KBM-7 (cell line): ENCODE measurements at places on chromosomes 6 and 20.

DNA sequence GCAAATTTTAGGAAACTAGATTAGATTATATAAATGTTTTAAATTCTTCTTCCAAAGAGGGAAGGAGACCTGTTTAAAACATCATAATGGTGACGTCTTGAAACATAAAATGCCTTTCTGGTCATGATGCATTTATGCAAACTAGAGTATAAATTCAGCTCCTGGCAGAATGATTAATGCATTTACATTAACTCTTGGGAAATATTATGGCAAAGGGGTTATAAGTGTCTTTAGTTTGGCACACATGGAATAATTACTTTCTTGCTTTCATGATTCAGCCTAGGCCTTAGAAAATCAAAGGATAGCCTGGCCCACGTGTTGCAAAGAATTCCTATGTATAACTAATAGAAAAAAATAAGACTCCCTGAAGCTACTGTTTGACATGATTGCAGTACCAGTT, 639.2 kb downstream of the RFPL4B start:
- DNase-seq, result no peak

- no peak for DNase-seq
Observed at GRCh38 chr6:107354451-107354850, 104.9 kb downstream of the PDSS2 start.

DNA sequence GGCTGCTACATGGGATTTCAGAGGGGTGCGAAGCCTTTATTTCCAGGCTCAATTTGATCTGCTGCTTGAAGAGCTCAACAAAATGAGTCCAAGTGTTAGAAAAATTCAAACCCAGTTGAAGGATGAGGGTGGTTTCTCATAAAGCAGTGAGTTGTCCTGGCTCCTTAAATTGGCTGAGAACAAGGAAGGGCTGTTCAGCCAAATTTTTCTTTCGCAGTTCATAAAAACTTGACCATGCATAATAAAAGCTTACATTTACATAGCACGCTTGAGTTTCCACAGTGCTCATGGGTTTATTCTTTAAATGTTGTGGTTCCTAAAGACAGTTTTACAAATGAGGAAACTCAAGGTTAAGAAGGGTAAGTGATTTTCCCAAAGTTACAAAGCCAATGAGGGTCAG, 174.4 kb upstream of the FOXA2 start:
- DNase-seq, result no peak

- DNase-seq, result no peak
Observed at GRCh38 chr6:35473075-35473849, 5.1 kb downstream of the RPL10A start.

DNA sequence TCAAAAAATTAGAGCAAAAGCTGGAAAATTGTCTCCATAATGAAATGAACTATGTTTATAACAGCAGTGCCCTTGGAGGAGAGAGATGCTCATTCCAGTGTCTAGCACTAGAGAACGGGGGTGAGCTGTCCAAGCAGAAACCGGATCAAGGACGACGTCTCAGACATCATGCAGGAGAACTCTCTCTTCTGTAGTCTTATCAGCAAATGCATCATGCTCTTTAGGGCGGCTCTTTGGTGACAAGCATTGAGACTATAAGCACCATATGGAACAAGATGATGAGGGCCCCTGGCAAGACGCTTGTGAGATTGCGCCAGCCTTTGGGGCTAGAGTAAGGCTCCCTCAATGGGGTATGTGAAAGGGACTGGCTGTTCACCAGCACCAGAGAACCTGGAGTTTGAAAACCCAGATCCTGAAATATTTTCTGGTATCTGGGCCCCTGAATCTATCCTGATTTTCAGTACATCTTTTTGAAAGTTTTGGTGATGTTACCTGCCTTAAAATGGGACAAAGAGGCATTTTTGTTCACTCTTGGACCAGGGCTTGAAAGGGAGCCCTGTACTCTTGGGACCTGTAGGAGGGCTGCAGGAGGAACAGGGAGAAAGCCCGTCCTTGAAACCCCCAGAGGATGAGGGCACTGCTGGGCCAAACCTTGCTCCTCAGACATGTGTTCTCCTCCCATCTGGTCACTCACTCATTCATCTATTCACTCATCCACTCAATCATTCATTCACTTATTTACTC, 127.6 kb downstream of the TTLL2 start:
- DNase-seq, result no peak

GRCh38 chr6:1031720-1032119, 280.2 kb upstream of the FOXQ1 start:
- no peak for DNase-seq

- DNase-seq, result no peak
Observed at GRCh38 chr6:109767961-109768360, 76.9 kb downstream of the FIG4 start.

DNA sequence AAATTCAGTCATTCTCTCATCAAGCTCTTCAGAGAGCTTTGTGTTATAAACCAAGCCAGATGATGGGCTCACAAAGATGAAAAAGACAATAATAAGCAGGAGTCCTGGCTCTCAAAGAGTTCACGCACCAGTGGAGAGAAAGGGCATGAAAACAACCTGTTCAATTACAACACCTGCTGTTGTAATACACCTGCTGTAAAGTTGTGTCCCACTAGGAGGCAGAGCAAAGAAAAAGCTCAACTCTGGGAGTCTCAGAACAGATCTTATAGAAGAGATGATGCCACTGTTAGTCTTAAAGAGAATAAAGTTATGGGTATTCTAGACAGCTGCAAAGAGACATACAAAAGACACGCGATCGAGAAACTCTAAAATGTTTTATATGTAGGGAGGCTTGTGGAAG, 100.6 kb downstream of the DCDC2 start:
- no peak for DNase-seq

DNA sequence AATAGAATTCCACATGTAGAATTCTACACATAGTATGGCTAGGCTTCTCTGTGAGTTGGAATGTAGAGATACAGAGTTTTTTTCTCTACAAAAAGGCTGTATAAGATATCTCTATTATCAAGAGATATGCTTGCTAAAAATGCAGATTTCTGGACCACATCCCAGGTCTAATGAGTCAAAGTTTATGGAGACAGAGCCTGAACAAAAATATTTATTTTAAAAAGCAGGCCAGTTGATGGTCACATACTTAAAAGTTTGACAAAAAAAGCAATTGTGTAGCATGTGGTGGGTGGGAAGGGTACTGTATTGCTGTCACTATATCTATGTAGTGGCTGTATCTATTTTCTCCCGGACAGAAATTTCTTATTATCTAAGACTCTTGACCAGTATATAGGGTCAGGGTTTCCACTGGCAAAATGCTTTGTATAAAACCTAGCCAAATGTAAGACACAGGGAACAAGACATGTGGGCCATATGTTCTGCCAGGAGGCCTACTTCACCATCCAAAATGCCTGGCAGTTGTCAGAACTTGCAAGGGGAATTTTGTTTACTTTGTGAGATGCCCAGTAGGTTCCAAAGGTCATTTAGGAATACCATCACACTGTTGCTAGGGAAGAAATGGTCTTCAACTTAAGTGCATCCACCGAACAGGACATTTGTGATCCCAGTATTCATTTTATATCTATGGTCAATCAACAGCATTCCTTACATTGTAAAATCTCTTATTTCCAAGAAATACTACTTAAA, 60.6 kb downstream of the SHPRH start:
- DNase-seq, result no peak

GRCh38 chr20:23129266-23129665, 43.1 kb upstream of the CD93 start:
- no peak for DNase-seq

- no peak for DNase-seq
Observed at GRCh38 chr20:62350098-62350628, 16.9 kb downstream of the LAMA5 start.

- DNase-seq, result peak; percentile 35
Observed at GRCh38 chr6:125787791-125788190, 3.0 kb upstream of the NCOA7 start.

DNA sequence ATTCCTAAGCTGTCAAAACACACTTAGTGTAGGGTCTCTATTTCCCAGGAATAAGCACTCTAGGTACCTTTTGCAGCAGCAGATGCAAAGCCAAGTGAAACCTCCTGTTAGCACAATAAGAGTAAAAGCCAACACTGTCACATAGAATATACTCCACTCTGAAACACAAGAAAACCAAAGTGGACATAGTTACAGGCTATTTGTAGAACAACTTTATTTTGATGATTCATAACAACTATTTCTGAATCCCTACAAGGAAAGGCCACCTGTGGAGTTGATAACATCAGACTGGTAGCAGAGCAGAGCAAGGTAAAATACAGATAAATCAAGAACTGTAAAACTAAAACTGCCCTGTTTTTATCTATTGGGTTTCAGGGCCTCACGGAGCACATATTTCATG, 59.7 kb downstream of the ALDH5A1 start:
- no peak for DNase-seq

DNA sequence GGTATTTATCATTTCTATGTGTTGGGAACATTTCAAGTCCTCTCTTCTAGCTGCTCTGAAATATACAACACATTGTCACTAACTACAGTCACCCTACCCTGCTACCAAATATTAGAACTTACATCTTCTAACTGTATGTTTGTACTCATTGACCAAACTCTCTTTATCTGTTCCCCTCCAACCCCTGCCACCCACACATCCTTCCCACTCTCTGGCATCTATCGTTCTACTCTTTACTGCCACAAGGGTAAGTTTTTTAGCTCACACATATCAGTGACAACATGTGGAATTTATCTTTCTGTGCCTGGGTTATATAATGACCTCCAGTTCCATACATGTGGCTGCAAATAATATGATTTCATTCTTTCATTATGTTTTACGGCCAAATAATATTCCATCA, 171.9 kb downstream of the GMDS start:
- no peak for DNase-seq

DNA sequence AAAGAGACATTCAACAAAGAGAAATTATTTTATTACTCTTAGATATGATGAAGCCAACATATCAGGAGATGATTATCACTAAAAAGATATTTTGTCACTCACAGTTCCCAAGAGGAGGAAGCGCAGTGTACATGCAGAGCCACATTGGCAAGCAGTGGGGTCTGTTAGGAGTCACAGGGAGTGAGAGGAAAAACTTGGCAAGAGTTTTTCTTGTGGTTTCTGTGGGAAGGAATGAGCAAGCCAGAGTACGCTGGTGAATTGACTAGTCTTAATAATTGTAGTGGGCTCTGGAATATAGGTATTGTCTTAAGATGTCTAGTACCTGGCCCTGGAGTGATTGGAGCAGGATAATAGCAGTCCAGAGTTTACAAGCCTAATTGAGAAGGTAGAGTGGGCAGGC, 1095.2 kb downstream of the GRIK2 start:
- no peak for DNase-seq

DNA sequence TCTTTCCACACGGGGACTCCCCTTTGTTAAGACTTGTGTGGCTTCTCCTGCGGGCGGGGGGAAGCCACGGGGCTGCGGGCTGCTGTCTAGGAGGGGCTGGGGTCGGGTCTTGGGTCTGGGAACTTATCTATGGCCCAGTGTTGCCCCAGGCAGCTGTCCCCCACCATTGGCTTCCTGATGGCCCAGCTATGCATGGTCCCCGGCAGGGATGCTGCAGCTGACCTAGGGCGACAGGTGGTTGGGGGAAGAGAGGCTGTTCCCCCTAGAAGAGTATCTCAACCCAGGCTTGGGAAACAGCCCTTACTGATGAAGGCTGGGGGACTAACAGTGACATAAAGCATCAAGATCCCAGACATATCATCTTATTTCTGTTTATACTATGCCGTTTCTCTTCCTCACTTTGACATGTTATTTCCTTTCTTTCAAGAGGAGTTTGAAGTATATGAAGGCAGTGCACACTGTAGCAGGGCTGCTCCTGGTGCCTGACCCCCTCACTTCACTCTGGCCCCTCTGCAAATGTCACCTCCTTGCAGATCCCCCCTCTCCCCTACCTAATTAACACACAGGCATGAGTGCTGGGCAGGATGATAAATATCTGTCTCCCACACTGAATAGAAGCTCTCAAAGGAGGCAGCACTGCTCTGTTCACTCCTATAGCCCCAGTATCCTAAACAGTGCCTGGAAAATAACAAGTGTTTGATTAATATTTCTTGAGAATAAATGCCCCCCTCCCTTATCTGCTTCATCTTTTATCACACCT, 87.0 kb downstream of the HIVEP2 start:
- no peak for DNase-seq

DNA sequence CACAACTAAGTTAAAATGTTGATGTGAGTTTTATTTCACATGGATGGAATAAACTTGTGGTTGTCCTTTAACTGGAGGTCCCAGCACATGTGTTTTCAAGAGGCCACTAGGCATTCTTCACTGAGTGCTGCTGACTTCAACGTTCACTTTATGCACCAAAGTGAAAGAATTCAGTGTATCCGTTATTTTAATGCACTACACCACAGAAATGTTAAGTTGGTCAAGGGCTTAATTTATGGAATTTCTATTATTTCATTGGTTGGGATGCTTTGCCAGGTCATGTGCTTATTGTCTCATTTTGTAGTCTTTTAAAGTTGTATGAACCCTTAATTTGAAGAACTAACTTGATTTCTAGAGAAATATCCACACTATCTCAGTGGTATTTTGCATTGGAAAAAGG, 106.4 kb downstream of the PPP1R14C start:
- no peak for DNase-seq
